ENCODE measurements at places on chromosomes 5 and 9.

DNA sequence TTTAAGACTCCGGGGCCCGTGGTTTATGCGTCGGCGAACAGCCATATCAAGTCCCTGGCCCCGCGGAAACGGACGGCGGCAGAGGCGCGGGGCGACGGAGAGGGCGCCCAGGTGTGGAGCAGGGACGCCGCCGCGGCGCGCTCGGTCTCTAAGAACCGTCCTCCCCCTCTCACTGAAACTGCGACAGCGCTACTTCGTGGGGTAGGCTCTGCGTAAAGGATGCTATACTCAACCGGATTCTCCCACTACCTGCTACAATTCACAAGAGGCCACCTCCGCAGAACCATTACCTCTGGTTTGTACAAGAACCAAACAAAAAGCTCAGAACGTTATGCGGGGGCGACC, 404 bp downstream of the MRNIP start:
- no peak for DNase-seq

GRCh38 chr5:82160948-82161347, 117.2 kb downstream of the RPS23 start:
- no peak for DNase-seq

DNA sequence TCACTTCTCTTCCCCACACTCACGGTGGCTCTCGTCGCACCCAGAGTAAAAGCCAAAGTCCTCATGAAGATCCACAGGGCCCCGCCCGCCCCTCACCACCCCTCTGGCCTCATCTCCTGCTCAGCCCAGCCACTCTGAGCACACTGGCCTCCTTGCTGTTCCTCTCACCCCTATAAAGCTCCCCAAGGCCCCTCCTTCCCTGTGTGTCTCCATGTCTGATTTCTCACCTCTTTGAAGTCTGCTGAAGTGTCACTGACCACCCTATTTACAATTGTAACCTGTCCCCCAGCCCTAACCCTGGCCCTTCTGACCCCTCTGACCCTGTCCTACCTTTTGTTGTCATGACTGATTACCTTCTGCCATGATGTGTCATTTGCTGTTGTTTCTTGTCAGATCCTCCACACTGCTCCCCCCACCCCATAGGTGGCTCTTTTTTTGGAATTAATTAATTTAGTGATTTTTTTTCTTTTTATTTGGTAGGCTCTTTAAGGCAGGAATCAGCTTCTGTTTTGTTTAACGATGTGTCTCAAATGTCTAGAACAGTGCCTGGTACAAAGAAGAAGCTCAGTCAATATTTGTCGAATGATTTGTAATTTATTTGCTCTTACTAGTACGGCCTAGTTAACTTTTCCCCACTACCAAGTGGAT, 90.2 kb downstream of the IQGAP2 start:
- DNase-seq, result no peak

- no peak for DNase-seq
Observed at GRCh38 chr5:129904102-129904666, at the start of gene CHSY3. TSS of gene CHSY3 (plus strand) at chr5:129904465.

GRCh38 chr9:135174248-135174647, 86.8 kb downstream of the OLFM1 start:
- DNase-seq, result no peak

- DNase-seq, result no peak
Observed at GRCh38 chr5:112124788-112125187, 294.3 kb downstream of the EPB41L4A start.

DNA sequence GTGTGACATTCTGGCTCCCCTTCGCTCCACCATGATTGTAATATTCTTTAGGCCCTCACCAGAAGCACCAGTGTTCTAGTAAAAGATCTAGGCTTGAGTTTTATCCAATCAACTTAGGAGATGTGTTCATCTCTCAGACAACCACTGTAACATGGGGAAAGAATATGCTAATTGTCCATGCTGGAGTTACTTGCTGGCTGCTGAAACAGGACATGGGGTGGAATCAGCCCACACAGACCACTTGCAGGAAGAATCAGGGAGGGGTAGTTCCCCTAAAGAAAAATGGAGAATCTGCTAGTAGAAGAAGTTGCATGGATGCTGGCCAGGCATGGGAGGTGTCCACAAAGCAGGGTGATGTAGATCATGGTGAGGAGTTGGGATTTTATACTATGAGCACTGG, 86.2 kb downstream of the FEM1C start:
- DNase-seq, result no peak

DNA sequence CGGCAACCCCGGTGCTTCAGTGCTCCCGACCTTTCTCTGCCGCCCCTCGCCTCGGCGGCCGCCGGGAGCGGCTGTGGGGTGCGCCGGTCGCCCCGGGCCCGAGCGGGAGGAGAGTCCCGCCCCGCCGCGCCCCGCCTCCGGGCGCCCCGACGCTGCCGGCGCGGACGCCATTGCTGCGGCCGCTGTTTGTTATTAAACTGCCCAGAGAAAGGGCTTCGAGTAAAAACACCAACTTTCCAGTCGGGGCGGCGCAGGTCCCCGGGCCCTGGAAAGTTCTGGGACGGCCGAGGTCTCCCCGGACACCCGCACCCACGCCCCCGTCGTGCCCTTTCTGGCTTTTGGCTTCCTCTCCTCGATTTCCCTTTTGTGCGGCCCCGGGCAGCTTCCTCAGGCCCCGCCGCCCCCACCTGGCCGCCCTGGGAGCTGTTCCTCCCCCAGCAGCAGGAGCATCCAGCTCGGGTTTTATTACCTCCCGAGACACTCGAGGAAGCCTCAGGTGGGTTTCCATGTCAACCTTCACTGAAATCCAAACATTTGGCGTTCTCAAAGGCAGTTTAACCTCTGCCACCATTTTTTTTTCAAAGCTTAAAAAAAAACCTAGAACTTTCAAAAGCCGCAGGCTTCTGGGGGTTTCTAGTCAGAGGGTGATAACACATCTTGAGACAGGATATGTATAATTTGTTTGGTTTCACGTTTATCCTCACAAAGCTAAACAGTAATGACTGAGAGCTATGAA, 334.4 kb downstream of the CWC27 start:
- DNase-seq, result peak; percentile 61

DNA sequence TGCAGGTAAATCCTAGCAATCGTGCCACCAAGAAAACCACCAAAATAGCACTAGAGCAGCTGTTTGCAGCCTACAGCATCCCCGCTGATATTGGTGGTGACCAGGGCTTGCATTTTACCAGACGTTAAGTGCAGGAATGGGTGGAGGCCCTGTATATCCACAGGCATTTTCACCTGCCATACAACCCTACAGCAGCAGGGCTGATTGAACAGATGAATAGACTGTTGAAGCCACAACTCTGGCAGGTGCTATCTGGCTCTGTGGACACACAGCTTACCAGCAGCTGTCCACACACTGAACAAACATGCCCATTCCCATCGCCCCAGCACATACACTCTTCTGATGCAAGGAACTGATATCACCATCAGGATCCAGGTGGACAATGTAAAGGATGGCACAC, 154.5 kb upstream of the APC start:
- DNase-seq, result no peak

- DNase-seq, result no peak
Observed at GRCh38 chr5:78922879-78923621, 62.1 kb downstream of the ARSB start.

- no peak for DNase-seq
Observed at GRCh38 chr5:113153512-113154097, 177.0 kb downstream of the DCP2 start.

GRCh38 chr5:173479711-173480110, 136.7 kb downstream of the BOD1 start:
- DNase-seq, result no peak

- no peak for DNase-seq
Observed at GRCh38 chr9:21160178-21160577, 6.3 kb downstream of the IFNA21 start.

- DNase-seq, result no peak
Observed at GRCh38 chr5:14242871-14243383, 99.8 kb downstream of the TRIO start.

GRCh38 chr9:107949061-107949460, 459.5 kb upstream of the KLF4 start:
- DNase-seq, result no peak

- DNase-seq, result no peak
Observed at GRCh38 chr5:180339583-180340183, 13.5 kb downstream of the GFPT2 start.

DNA sequence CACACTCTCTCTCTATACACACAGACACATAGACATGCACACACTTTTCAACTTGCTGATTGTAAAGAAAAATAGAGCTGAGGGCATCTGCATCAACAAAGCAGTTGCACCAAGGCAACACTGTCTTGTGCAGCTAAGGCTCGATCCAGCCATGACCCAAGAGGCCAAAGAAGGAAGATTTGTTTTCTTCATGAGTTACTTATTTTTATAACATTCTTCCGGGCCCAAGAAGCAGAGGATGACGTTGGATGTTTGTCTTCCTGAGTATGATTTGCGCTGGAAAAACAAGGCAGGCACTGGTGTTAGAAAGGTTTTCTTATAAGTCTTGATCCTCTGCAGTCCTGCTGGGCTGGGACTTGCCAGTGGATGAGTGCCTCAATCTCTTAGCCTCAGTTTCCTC, 344.1 kb downstream of the ADAMTS6 start:
- no peak for DNase-seq

DNA sequence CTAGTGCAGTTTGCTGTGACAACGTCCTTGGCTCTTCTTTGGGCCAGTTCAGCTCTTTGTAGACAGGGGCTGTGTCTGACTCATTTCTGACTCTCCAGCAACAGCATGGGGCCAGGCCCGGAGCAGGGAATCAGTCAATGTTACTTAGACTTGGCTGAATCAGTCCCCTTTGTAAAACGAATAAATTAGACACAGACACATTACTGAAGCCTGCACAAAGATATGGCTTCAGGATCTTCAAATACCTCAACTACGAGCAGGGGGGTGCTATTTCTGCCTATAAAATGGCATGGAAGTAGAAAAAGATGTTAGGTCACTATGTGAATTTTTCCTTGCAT, 204.7 kb downstream of the TTLL11 start:
- no peak for DNase-seq

DNA sequence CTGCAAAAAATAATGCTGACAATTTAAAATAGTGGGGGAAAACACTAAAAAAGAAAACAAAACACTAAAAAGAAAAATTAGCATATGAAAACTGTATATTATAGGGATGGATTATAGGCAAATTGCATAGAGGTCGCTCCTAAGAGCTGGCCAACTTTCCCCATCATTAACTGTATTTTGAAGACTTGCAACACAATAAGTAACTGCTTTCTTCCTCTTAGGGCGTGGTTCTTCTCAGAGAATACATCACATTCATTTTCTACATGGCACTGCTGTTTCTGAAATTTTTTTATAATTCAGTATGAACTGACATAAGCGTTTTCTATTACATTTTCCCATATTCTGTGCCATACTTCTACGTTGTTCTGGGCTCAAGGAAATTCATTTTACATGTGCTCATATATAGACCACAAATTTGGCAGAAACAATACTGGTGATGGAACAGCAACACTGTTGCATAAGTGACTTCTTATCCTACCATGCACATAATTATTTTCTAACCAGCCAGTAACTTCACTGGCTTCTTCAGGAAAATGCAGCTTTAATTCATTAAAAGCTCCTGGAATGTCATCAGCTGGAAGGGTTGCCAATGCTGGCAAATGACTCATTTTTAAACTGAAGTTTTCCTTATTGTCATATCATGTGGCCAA, 171.2 kb upstream of the DMAC1 start:
- no peak for DNase-seq

DNA sequence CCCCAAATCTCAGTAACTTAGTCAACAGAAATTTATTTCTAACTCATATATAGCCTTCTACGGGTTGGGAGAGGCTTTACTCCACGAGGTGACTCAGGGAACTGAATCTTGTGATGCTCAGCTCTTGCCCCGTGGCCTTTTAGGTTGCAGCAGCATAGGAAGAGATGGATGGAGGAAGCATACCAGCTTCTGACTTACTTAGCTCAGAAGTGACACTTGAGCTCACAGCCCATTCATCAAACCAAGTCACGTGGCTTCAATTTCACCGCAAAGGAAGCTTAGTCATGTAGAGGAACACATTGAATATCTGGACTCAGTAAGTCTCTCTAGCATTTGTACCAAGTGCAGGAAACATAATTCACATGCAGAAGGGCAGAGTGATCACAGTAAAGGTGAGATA, 124.1 kb upstream of the KCNN2 start:
- no peak for DNase-seq

GRCh38 chr9:107221321-107221720, 61.8 kb upstream of the RAD23B start:
- no peak for DNase-seq

DNA sequence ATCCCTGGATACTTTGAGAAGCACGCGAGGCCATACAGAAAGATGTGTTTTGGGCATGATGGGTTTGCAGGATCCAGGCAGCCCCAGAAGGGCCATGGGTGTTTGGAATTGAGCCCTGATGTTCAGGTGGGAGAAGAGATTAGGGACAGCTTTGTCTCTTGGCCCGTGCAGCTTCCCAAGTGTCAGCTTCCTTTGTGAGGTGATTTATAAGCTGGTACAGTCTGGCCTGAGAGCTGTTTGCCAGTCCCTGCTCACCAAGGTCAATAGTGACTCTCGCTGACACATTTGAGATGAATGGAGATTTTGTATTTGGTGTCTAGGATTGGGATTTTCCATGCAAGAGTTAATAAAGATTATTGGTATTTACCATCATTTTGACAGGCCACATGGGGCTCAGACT, 165.9 kb downstream of the ICE1 start:
- DNase-seq, result no peak

DNA sequence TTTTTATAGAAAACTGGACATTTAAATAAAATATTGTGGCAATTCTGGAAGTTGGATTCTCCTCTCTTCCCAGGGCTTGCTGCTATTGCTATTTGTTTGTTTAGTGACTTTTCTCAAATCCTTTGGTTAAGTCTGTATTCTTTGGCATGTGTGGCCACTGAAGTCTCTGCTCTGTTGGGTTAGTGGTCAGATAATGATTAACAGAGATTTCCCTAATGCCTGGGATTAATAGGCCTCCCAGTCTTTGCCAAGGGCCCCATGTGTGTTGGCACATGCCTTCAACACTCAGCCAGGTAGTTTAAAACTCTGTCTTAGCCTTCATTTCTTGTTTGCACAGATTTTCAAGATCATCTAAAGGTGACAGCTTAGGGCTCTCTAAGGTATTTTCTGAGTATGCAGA, 92.8 kb upstream of the EPB41L4A start:
- no peak for DNase-seq

DNA sequence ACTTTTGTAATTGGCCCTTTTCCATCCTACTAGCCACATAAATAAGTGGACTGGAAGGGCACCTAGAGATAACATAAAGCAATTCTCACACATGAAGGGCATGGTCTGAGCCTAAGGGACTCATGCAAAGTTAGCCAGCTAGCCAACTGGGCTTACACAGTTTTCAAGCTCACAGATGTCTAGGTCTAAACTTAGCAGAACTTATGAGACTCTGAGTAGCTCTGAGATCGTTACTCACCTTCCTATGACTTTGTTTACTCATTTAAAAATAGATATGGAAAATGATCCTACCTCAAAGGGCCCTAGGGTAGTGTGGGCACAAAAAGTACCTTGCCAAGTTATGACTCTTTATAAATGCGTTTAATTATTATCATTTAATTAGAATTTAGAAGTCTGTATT, 410.4 kb upstream of the MPDZ start:
- no peak for DNase-seq

GRCh38 chr9:79799691-79800335, 228.0 kb downstream of the TLE4 start:
- no peak for DNase-seq
